ENCODE measurements at places on chromosomes 7 and 10.

DNA sequence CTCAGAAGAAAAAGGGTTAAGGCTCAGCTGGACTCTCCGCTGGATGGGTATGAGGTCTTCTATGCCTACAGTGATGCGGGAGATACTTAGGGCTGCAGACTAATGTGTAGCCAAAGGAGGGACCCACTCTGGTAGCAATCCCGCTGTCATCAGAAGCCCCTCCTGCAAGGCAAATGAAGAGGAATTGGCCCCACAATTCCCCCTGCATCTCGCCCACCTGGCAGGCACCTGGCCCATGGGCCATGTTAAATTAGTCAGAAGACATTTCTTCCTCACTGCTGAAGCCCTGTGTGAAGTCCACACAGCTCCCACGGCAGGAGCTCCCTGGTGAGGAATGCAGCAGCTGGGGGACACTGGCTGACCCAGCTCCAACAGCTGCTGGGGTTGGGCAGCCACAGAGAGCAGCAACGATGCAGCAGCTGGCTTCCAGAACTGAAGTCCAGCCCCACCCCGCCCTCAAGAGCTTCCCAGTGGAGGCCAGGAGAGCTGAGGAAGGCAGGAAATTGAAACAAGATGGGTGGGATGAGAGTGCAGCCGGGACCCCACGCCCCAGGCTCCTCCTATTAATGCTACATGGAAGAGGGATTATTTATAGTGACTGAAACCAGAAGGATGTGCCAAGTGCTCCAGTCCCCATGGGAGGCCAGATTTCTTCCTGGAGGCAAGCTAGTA is 5.5 kb downstream of the VSTM4 start:
- no peak for DNase-seq

- no peak for DNase-seq
These were observed 174.2 kb upstream of the ZNF32 start for GRCh38 chr10:43822631-43823580.

DNA sequence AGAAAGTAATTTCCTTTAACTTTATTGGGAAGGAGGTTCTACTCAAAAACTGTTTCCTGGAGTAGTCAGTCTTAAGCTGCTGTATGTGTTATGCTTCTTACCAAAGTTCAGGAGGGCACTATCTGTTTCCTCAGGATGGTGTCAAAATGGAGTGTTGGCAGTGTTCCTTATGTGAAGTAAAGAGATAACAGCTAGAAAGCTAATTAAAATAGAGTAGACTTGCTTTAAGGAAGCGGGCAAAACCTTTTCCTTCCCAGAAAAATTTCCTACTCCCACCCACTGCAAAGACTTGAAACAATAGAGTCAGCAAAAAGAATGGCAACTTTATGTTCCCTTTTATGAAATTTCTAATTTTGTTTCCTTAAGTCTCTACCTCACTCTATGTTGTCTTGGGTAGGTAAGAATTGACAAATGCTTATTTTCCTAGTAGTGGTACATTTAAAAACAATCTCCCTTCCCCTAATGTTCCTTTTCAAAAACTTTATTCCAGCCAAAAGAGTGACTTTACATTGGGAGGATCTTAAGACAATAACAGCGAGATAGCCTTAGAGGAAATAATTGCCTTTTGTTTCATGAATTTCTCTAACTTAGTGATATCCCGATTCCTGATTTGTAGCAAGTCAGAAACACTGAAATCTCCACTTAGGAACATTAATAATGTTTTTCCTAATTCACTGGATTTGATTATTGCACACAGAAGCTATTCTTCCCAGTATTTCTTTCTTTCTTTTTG is 26.5 kb upstream of the ENTPD1 start:
- no peak for DNase-seq

DNA sequence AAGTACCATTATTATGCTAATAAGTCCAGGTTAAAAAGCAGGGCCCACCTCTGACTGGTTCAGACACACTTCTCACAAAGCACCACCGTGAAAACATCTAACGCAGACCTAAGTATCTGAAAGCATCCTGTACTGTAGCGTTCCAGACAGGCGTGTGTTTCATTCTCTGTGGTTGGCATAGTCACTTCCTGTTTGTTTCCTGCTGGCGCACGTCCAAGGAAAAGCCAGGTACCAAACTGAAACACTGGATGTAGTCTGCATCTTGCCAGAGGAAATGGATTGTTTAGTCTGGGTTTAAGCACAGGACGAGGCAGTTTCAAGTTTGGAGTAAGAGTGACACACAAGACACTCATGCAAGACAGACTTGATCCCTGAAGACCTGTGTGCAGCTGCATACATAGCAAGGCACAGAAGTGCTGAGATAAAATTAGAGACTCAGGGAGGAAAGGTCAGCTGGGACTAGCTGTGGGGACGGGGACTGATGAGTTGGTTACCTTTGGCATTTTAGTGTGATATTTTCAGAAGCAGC is 23.3 kb downstream of the BPGM start:
- no peak for DNase-seq

DNA sequence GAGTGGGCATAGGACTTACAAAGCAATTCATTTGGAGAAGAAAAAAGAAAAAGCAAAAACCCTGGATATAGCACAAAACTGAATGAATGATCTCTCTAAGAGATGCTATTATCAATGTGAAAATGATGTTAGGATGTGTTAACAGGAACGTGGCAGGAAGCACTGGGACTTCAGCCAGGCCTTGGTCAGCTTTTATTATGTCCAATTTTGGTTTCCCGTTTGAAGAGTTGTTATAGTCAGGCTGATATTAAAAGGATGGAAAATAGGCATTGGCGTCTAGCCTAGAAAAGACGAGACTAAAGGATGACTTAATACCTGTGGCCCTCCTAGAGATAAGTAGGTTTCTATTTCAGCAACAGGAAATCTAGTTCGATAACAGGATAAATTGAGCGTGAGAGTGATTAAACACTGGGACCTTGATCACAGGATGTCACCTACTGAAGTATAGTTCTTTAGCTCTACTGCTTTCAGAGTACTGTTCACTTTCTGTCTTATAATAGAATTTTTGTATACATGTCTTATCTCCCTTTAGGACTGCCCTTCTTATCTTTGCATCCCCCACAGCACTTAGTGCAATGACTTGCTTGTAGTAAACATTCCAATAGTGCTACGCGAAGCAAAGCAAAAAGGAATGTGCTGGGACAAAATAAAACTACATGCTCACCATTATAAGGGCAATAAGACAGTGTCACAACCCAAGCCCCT is 99.8 kb upstream of the AGBL3 start:
- DNase-seq, result no peak

- no peak for DNase-seq
These were observed 86.3 kb downstream of the KAT6B start for GRCh38 chr10:74912682-74913081.

GRCh38 chr10:71351628-71352319 is 32.7 kb downstream of the SLC29A3 start:
- no peak for DNase-seq

DNA sequence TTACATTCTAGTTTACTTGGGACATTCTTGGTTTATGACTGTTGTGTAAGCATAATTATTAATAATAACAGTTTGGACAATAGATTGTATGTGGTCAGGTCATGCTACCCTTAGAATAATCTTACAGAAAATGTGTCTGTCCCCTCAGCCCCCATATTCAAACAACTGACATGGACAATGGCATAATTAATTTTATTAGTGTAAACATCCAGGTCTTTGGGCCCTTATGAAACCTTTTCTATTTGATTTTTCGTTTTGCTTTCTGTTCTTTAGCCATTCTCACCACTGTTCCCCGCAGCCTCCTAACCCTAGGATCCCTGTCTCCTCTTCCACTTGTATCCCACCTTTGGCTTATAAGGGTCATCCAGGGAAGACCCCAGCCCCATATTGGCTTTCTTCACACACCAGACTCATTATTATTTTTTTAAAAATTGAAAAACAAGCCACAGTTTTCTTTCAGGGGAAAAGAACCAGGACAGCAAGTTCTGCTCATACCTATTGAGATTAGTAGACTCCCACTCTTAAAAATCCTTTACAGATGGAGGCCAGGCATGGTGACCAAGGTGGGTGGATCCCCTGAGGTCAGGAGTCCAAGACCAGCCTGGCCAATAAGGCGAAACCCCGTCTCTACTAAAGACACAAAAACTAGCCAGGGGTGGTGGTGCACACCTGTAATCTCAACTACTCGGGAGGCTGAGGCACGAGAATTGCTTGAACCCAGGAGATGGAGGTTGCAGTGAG is 11.5 kb downstream of the VIM start:
- no peak for DNase-seq

DNA sequence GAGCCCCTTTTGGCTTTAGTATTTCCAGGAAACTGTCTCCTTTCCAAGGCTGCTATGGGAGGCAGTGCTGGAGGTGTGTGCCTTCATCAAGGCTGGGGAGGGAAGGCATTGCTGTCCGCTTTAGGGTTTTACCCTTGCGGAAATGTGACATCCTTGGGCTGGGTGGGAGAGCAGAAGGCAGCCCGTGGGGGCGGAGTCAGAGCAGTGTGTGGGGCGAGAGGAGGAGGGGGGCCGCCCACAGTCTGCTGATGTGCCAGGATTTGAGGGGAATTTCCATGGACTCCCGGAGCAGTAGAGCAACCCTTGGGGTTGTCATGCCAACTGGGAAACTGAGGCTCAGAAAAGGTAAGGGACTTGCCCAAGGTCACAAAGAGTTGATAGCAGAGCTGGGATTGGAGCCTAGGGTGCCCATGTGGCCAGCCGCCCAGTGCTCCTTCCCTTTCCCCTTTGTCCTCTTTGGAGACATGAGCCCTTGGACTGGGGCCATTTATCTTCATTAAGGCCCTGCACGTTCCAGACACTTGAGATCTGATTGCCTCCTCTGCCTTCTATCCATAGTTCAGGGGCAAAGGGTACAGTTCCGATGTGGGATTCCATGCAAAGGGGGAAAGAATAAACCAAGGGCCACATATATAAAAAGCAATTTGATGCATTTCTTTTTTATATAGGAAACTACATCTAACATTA is 22.2 kb downstream of the TSPAN15 start:
- DNase-seq, result no peak

DNA sequence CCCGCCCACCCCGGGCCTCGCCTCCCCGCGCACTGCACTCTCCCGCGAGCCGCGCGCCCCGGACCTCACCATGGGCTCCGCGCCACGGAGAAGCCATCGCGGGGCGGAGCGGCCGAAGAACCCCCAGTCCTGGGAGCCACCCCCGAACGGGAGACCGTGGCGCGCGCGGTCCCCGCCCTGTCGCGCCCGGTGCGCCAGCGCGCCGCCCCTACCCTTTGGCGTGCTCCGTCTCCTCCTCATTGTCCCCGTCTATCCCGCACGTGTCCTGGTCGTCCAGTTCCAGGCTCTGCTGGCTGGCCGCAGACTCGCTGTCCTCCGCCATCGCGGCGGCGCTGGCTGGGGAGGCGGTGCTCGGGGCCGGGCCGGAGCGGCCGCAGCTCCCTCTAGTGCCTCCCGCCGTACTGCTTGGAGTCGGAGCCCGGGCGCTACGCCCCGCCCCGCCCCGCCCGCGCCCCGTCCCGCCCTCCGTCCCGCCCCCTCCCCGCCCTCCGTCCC is at the start of gene NMT2:
Gene NMT2 (minus strand): TSS at position 403 of the 495 bp plus-strand sequence. CDS start 81 bp downstream, at position 322.
- no peak for DNase-seq

- DNase-seq, result no peak
These were observed 797 bp upstream of the STMP1 start for GRCh38 chr7:135661311-135662122.

DNA sequence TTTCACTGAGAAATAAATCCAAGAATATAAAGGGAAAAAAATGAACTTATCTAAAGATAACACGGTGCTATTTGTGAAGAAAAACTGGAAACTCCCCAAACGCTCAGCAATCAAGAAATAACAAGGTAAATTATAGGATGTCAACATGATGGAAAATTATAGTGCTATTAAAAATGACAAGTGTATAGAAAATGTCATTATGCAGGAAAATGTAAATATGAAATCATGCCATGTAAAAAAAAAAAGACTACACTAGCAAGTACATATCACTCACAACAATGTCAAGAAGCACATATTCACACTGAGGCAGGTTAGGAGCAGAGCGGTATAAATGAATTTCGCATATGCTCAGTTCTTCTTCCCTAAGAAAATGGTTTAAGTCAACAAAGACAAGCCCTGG is 27.7 kb downstream of the KLRG2 start:
- DNase-seq, result no peak

DNA sequence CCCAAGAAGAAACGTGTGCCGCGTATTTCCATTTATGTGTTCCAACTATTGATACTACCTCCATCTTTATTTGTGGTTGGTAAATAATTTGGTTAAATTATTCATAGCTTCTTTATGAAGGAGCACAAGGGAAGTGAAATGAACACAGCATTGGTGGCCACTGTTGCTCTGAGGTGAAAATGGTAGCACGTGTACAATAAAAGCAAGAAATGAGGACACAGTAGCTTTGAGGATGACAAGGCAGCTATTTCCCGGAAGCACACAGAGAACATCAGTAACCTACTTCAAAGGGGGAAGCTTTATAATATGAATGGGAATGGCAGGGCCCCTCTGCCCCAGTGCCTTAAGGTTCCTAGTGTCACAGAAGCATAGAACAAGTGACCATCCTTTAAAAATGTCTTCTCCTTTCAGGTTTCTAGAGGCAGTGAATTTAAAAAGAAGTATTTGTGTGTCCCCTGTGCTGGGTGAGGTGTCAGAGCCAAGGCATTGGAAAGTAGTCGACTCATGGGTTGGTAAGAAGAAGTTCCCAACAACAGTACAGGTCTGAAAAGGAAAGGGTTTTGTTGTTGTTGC is 78.8 kb downstream of the SGMS1 start:
- DNase-seq, result no peak

- no peak for DNase-seq
These were observed 277.6 kb upstream of the NRP1 start for GRCh38 chr10:33612116-33612515.

- no peak for DNase-seq
These were observed 1.2 kb downstream of the NT5C3A start for GRCh38 chr7:33061282-33061937.

GRCh38 chr7:113812591-113813255 is 106.1 kb downstream of the PPP1R3A start:
- no peak for DNase-seq

GRCh38 chr7:159167139-159167538 is 22.5 kb upstream of the VIPR2 start:
- DNase-seq, result no peak

DNA sequence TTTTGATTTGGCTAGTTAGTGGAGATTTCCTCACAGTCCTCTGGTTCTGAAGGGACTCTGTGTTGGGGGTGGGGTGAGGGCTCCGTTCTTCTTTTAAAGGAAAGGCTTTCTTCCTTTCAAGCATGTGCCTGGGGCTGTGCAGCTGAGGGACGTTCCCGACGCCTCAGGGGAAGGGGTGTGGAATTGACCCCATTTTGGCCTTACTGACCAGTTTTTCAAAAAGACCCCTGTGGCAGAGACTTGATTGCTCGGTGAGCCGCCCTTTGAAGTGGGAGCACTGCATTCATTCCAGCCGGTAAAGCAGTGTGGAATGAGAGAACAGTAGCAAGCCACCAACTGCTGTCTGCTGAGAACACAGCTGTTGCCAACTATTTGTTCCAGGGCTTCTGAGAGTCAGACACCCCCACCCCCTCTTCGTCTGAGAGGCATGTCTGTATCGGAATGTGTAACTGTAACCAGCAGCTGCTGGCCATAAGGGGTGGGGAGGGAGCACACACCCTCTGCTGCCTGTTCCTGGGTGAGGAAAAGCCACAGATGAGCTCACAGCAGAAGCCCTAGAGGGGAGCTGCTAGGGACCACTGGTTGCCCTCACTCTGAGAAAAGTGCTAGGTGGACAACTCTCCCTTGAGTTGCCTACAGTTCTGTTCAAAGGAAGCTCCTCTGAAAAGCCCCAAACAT is 33.2 kb downstream of the WBP1L start:
- no peak for DNase-seq

Data from NCI-H187 treated with DMSO at 0.1 percent for 48 hours (cell line).